ENCODE measurements at places on chromosomes 16 and 17.

DNA sequence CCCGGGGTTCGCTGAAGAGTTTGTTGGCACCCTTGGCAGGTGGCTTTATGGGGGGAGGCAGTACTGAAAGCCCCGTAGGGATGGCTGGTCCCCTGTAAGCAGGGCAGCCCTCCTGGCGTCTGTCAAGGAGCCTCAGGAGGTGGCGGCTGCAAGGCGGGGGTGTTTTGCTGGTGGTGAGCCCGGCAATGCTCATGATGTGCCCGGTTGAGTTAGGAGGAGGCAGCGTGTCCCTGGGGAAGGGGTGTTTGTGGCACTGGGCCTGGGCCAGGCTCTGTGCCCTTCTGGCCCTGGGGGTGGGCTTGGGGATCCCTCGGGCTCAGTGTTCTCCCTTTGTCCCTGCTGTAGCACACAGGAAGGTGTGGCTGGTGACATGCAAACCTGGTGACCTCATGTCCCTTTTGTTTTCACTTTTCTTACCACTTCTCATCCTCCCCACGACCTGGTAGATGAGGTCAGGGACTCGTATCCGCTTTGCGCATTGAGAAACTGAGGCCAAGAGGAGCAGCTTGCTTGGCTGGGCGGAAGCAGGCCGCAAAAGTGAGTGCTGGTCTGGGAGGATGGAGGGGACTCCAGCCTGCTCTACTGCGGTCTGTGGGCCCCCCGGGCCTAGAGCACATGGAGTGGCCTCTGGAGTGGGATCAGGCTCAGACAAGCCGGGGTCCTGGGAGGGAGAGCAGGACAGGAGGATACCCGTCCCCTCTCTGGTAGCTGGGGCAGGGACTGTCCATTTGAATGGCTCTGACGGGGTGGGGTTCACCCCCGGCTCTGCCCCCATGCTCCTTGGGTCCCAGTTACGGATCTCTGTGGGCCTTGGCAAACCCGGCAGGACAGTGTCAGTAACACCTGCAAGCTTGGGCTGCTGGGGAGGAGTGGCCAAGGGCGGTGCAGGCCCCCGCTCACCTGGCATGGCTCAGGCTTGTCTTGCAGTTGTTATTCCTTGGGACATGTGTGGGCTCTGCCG is 2.2 kb downstream of the SNN start:
- no peak for DNase-seq

DNA sequence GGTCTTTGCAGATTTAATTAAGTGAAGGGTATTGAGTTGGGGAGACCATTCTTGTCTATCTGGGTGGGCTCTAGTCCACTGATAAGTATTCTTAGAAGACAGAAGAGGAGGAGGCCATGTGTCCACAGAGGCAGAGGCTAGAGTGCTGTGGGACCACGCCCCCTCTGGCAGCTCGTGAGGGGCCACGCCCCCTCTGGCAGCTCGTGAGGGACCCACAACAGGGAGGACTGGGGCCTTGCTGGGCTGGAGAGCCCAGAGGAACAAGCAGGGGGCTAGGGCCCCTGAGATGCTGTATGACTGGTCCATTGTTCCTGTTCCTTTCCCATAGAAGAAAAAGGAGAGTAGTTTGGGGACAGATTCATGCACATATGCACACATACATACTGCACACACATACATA is 106.8 kb downstream of the METRNL start:
- peak; percentile 42 for DNase-seq

GRCh38 chr17:16987066-16987829 is 15.3 kb upstream of the TNFRSF13B start:
- no peak for DNase-seq

DNA sequence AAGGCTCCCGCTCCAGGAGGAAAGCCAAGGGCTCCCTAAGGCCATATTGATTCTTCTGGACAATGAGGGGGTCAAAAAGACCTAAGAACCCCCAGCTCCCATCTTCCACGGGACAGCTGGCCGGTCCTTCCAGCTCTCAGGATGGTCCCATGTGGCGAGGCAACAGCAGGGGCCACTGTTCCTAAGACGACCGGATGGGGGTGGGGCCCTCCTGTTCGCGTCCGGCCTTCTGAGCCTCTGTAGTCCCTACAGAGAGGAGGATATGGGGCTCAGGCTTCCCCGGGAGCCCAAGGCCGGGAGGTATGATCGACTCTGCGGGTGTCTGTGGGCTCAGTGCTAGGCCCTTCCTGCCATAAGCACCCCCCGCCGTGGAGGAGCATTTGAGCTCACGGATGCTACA is 6.0 kb upstream of the DCXR start:
- DNase-seq: no peak

GRCh38 chr17:57290981-57291380 is 34.7 kb downstream of the MSI2 start:
- no peak for DNase-seq

- DNase-seq: no peak
Measured at GRCh38 chr17:74343526-74344284, 17.7 kb downstream of the KIF19 start.

DNA sequence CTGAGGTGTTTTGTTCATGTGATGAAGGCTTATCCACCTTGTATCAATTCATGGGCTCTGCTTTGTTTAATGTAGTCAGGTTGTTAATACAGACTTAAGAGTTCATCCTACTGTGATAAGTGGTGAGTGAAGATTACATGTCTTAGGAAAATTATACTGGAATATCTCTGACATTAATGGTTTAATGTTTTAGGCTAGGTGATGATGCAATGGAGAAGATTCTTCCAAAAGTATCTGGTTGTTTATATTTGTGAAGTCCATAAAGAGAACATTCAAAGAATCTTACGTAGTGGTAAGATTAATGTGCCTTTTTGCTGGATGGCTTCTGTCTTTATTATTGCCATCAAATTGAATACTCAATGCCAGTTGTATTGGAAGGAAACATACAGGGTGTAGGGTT is 236.4 kb downstream of the BCAS3 start:
- no peak for DNase-seq

- DNase-seq: no peak
Measured at GRCh38 chr16:11350921-11351335, 5.7 kb downstream of the RMI2 start.
